Glutamatergic neuron (in vitro differentiated cells): ENCODE measurements at places on chromosomes 1 and 21. TPM values are rescaled to one million over a fixed set of nuclear protein-coding genes. Genes with fewer than 3 reads are reported as not detected.

EXTL1 gene
- total RNA-seq = 2.6 TPM

NGF gene
- 0.83 TPM for total RNA-seq

PROK1 gene
- total RNA-seq = not detected

SH3D21 gene
- total RNA-seq = 11.8 TPM

PTBP2 gene
- 112 TPM for total RNA-seq

SYNC gene
- total RNA-seq = 1.1 TPM

LINGO4 gene
- not detected for total RNA-seq

PRKAB2 gene
- 26.7 TPM for total RNA-seq

CFHR2 gene
- not detected for total RNA-seq

SPRR1A gene
- not detected for total RNA-seq

ZNF648 gene
- not detected for total RNA-seq

MX2 gene
- total RNA-seq = not detected

CHIT1 gene
- total RNA-seq = 0.10 TPM

FNDC5 gene
- 743 TPM for total RNA-seq

OR6N1 gene
- not detected for total RNA-seq

CLK2 gene
- 74.8 TPM for total RNA-seq

KIF26B gene
- 2.4 TPM for total RNA-seq

PPP2R5A gene
- total RNA-seq = 2.2 TPM

DNAI4 gene
- 0.78 TPM for total RNA-seq

SPOCD1 gene
- 0.74 TPM for total RNA-seq

LZIC gene
- 34.3 TPM for total RNA-seq

RNF186 gene
- total RNA-seq = not detected

ADGRB2 gene
- total RNA-seq = 15.8 TPM

SLAMF9 gene
- total RNA-seq = not detected

TEDDM1 gene
- total RNA-seq = not detected

PGLYRP3 gene
- total RNA-seq = not detected

AADACL3 gene
- not detected for total RNA-seq

S100A7A gene
- not detected for total RNA-seq

CFAP74 gene
- total RNA-seq = not detected

ZNF593OS gene
- total RNA-seq = 4.2 TPM

DCST1 gene
- not detected for total RNA-seq

COL11A1 gene
- 0.76 TPM for total RNA-seq

NPHS2 gene
- not detected for total RNA-seq

S100A2 gene
- total RNA-seq = 1.1 TPM

RNF223 gene
- total RNA-seq = not detected

SELL gene
- total RNA-seq = not detected

THEMIS2 gene
- 4.6 TPM for total RNA-seq

RGSL1 gene
- total RNA-seq = not detected
